Forelimb muscle (tissue), 1 donor: ENCODE measurements at places on chromosomes 1 and 21. TPM values are rescaled to one million over a fixed set of nuclear protein-coding genes. Genes with fewer than 3 reads are reported as not detected.

Gene GNAI3
- polyA plus RNA-seq, result 6.7 TPM

Gene PDE9A
- 7.8 TPM for polyA plus RNA-seq

Gene NES
- polyA plus RNA-seq, result 945 TPM

Gene PTGS2
- 1.3 TPM for polyA plus RNA-seq

Gene KRTAP12-2
- polyA plus RNA-seq, result not detected

Gene SYPL2
- polyA plus RNA-seq, result 304 TPM

Gene SLC25A24
- 45.5 TPM for polyA plus RNA-seq

Gene PRKAB2
- polyA plus RNA-seq, result 46.4 TPM

Gene ASB17
- polyA plus RNA-seq, result not detected

Gene TRAF3IP3
- polyA plus RNA-seq, result 3.1 TPM

Gene SPRR1A
- polyA plus RNA-seq, result not detected

Gene CD58
- polyA plus RNA-seq, result 10.3 TPM

Gene SLFNL1
- 0.59 TPM for polyA plus RNA-seq

Gene AK5
- polyA plus RNA-seq, result 5.8 TPM

Gene HSD3B1
- 0.09 TPM for polyA plus RNA-seq

Gene FCGR1A
- polyA plus RNA-seq, result 1.9 TPM

Gene FMO5
- 2.7 TPM for polyA plus RNA-seq

Gene FMO3
- polyA plus RNA-seq, result 0.19 TPM

Gene CCDC30
- 2.3 TPM for polyA plus RNA-seq
